ENCODE measurements at places on chromosomes 6 and 20.

DNA sequence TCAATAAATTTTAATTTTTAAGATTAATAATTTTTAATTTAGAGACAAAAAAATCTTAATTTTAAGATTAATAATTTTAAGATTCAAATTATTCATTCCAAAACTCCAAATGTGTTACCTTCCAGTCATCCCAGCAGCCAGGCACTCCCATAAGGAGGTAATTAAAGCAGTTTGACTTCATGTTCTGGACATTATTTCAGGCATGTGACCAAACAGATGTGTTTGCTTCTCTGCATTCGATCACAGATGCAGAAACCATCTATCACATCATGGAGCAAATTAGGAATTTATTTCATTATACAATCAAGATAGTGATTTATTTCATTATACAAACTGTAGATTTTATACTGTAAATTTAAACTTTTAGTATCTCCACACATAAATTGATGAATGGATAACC is 150.3 kb downstream of the AKAP7 start:
- DNase-seq: no peak

- no peak for DNase-seq
These were observed 10.2 kb downstream of the DOK5 start for GRCh38 chr20:54485631-54486030.

DNA sequence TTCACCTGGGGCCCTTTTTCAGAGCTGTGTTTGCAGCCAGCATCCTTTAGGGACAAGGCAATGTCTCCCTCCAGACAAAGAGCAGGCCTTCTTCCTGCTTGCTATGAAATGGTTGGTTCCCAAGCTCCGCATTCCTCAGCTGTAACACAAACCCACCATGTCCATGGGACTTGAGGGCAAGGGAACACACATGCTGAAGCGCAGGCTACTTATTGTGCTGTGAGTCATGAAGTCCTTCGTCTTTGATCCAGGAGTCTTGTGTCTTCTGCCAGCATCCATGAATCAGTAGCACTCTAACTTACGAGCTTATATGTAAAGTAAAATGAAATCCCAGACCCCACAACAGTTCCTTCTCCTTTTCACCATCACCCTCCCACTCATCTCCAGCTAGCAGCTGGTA is 59.0 kb downstream of the ANKRD60 start:
- no peak for DNase-seq

DNA sequence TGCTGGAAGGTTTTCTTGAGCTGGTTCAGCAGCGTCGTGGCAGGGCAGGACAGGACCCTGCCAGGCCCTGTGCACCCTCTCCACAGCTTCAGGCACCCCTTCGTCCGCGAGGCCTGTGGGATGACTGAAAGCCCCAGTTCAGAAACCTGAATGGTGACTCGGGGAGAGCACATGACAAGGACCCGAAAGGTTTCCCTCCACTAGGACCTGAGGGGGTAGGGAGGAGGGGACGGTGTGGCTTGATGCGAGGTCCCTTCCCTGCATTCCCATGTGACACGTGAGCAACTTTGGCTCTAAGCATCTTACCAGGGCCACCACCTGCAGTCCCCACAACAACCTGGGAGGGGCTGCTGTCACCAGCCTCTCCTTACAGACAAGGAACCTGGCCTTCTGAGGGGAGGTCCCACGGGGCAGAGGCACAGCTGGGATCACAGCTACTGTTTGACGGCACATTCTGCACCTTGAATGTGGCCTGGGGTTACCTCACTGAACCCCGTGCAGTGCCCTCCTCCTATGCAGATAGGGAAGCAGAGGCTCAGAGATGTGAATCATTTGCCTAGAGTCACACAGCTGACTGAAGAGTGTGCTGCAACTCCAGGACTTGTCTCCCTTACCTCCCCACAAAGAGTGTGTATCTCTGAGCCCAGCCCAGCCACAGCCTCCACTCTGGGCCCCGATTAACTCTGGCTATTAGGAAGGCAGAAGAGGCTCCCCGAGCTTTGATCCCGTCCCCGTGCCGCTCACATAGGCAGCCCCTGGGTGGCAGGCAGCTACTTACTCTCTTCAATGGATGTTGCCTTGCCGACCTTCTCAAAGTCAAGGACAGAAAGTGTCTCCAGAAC is 84.6 kb downstream of the PTPN1 start:
- DNase-seq: no peak

- DNase-seq: no peak
These were observed 2.4 kb upstream of the DTNBP1 start for GRCh38 chr6:15665237-15665636.

DNA sequence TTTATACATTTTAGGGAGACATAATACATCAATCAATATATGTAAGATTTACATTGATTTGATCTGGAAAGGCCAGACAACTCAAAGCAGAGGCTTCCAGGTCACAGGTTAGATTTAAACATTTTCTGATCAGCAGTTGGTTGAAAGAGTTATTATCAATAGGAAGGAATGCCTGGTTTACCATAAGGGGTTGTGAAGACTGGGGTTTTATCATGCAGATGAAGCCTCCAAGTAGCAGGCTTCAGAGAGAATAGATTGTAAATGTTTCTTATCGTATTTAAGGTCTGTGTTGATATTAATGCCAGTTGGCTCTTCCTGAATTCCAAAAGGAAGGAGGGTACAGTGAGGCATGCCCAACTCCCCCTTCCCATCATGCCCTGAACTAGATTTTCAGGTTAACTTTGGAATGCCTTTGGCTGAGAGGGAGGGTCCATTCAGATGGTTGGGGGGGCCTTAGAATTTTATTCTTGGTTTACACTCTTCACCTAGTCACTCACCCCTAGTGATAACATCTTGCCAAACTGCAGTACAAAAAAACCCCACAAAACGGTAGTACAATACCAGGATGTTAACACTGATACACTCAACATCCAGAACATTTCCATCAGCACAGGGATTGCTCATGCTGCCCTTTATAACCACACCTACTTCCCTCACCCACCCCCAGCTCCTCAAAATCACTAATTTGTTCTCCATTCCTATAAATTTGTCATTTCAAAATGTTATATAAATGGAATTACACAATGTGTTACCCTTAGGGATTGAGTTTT is 259.6 kb upstream of the PLN start:
- no peak for DNase-seq

GRCh38 chr20:45991616-45992015 is 17.1 kb upstream of the MMP9 start:
- no peak for DNase-seq

GRCh38 chr6:69900869-69901268 is 34.5 kb downstream of the COL19A1 start:
- no peak for DNase-seq

DNA sequence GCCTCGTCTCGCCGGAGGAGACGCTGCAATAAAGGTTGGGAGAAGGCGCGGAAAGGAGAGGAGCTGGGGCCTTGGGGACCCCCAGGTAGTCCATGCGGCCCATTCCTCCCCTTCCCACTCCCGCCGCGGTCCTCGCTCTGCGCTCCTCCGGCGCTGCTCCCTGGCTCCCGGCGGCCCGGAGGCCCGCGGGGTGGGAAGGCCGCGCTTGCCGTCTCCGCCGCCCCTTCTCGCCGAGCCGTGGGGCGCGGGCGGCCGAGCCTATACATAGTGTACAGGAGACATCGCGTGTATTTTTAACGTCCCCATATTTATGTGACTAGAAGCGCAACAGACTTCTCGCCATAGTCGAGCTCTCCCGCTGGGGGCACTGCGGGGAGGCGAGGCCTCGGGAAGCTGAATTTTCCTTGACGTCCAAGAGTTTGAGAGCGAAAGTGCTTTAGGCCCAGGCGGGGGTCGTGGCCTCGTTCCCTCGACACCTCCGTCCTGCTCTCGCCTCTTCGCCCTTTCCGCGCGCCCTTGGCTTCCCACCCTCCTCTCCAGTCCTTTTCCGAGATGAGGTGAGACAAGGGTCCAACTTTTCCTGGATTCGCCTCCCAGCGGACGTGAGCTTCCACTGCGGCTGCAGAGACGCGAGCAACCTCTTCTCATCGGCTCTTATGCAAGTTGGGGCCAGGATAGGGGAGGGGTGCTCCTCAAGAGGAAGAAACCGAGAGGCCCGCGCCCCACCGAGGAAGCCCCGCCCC is 29.0 kb downstream of the SLC12A5 start:
- DNase-seq: no peak

- DNase-seq: no peak
These were observed 123.5 kb downstream of the SASH1 start for GRCh38 chr6:148466158-148466557.

DNA sequence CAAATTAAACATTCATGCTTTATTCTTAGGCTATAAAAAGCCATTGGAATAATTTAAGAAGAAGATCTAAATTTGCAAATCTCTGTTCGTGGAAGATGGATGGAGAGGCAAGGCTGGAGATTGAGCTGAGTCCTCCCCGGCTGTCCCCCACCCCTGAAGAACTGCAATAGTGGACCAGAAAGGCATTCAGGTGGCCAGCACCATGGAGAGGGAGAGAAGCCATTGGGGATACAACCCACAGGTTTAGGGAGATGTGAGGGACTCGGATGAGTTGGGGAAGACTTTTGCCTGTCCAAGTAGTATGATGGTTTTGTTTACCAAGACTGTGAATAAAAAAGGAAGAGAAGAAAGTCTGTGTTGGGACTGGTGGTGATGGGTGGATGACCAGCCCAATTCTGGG is 120.8 kb downstream of the F13A1 start:
- DNase-seq: no peak

DNA sequence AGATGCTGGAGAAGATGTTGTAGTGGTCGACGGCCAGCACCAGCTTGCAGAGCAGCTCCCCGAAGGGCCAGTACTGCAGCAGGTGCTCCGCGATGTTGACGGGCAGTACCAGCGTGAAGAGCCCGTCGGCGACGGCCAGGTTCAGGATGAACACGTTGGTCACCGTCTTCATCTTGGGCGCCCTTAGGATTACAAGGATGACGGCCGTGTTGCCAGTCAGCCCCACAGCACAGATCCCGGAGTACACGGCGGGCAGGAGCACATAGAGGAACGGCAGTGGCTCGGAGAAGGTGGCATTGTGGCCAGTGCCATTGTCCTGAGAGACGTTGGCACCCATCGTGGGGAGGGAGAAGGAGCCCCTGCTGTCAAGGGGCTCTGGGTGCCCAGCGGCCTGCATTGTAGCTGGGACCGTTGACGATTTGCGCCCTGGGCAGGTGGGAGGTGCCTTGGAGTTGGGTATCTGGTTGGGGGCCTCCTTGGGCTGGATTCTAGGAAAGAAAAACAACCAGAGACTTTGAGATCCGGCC is 867 bp downstream of the NPBWR2 start:
- no peak for DNase-seq

DNA sequence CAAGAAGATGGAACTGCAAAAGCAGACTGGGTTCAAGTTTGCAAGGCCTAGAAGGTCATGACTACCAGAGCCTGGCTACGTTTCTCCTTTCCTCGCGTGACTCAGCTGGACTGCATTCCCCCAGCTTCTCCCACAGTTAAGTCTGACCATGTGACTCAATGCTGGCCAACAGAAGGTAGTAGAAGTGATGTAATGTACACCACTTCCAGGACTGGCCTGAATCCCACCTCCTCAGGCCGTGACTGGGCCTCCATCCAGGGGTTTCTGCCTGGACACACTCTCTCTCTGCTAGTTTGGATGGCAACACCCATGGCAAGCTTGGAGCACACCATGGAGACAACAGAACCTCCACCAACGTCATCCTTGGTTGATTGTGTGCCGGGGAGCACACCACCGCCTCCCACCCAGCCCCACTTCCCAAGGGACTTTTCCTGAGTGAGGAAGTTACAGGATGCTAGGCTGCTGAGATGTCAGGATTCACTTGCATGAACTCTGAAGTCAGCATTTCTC is 112.0 kb upstream of the CDYL start:
- DNase-seq: no peak

- DNase-seq: no peak
These were observed 1.0 kb downstream of the HELZ2 start for GRCh38 chr20:63572788-63573646.

- DNase-seq: no peak
These were observed 992.5 kb upstream of the CITED2 start for GRCh38 chr6:140366991-140367390.

GRCh38 chr6:85460154-85460920 is 10.5 kb downstream of the NT5E start:
- DNase-seq: no peak

GRCh38 chr6:114564302-114564933 is 221.6 kb upstream of the HS3ST5 start:
- no peak for DNase-seq

All from stimulated activated CD8-positive, alpha-beta memory T cell treated with anti-CD3 and anti-CD28 coated beads, Interleukin-4, amount 100 ng/mL, for 24 hours (primary cell).